SW480 (cell line): ENCODE measurements at places on chromosomes 3 and 15.

DNA sequence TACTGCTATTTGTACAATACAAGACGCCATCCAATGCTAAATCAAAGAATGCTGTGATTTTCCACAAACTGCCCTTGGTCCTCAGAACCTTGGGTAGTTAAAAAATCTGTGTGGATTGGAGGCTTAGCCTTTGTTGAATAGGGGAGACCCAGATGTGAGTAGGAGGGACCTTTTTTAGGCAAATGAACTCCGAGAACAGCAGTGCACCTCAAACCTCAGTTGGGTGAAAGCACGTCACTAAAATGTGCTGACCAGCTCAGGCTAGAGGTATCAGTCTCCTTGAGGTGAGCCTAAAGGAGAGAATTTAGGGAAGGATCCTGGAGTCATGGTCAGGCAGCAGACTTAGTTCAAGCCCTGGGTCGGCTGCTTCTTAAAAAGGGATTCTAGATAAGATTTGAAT lies 200.7 kb downstream of the SOX2 start:
- no peak for DNase-seq

DNA sequence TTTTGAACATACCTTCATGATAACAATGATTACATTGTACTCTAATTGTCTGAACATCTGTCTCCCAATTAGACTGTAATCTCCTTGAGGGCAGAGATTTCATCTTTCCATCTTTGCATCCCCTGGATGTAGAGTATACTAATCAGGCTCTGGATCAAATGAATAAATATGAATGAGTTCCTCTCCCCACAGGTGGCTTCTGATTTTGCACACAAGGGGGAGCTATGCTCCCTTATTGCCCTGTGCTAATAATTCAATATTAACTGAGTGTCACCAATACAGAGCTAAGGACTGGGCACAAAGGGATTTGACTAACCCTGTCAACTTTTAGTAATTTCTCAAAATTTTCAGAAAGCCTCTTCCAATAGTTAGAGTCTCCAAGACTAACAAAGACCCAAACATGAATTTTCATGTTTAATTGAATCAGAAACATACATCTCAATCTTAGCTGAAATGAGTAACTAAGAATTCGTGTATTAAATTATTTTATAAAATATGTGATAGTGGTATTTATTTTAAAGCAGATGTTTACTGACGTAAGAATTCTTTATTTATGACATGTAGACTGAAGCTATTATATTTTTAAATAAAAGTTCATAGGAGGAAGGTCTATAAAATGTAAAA lies 3.0 kb downstream of the DUOXA1 start:
- DNase-seq, result peak; percentile 26

- DNase-seq, result no peak
Observed at GRCh38 chr3:141407047-141407446, 38.7 kb downstream of the ZBTB38 start.

DNA sequence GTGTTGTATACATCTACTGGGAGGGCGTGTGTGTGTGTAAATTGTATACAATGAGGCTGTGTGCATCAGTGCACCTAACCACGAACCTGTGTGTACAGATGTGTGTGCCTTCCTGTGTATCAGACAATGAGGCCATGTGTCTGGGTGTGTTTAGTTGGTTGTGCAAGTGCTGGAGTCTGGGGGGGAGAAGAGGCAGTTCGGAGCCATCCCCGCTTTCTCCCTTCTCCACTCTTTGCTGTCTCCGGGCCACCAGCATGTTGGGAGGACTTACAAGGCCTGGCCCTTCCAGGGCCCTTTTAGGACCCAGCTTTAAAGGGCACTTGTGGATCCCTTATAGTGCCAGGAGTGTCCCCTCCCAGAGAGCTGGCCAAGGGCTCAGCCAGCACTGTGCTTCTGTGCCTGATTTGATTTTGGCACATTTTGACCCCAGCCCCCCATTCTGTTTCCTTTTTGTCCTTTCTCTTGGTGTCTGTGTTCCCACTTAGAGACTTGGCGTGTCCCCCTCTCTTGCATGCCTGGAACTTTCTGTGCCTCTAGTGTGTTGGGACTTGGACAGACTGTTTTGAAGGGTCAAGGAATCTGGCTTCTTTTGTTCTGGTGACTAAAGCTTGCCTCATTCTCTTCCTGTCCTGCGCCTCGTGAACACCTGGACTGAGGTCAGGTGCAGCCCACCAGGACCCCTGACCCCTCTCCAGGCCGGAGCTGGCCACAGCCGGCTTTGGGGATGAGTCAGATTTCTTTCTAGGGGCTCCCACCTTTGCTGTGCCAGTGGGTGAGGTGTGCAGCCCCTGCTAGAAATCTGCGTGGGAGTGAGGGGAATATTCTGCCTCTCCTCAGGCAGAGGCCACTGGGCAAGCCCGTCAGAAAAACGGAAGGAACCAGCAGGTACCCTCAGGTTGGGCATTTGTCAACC lies 1.5 kb downstream of the CTDSPL start:
- DNase-seq, result peak; percentile 70

DNA sequence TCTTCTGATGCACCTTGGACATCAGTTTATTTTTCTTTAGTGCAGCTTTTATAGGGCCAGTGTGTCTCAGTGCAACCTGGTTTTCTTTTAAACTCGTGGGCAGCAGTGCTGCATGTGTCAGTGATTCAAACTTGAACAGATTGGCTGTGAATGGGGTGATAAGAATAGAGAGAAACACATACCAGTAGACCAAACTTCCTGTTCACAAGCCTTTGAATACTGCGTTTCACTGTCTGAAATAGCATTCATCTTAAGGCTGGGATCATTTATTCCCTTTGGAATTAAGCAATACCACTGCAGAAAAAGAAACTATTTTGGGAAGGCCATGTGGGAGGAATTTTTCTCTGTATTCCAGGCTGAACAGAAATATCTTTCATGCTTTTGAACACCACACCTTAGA lies 51.7 kb downstream of the PHLDB2 start:
- peak; percentile 25 for DNase-seq

DNA sequence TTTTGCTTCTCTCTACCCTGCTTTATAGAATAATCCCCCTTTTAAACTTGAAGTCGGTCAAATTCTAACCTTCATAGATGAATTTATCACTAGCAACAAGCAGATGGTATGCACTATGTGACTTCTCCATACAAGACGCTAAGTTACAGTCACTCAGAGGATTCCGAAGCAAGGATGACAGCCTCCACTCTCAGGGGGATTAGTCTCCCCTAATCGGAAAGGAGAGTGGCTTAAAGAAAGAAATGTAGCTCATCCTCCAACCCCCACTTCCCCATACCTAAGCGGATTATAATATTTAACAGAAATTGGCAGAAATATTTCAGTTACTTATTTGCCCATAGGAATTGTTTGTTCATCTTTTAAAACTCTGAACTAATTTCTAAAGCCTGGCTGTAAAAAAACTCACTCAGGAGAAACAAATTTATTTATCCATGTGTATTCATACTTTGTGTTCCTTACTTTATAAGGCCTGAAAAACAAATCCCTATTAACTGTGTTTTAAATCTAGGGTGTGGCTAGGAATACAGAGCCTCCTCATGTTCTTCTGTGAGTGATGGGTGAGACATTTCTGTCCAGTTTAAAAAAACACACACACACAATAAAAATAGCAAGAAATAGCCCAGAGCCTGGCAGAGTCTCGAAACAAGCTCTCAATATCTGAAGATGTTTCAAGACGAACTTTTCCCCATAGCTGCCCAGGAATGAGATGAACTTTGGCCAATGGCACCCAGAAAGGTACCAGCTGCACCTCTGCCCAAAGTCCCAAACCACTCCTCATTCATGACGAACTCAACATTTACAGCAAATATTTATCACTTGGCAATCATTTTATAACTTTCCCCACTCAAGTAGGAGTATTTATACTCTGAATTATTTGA lies 18.7 kb downstream of the SIAH2 start:
- no peak for DNase-seq

DNA sequence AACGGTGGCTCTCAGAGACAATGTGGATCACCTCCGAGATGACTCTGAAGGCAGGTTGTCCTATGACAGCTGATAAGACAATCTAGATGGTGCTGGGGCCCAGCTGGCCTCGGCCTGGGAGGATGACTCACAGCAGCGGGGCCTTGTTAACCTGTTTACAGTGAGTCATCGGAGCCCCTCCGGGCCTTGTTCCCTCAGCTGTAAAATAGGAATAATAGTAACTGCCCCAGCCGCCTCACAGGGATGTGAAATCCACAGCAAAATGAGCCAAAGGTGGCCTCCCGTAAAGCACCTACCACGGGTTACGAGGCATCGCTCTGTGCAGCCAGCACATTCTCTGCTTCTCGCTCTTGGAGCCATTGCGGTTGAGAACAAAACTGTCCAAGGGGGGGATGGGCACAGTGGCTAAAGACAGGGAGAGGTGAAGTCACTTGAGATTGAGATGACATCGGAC lies 88.6 kb upstream of the RASGRF1 start:
- DNase-seq, result peak; percentile 86

- DNase-seq, result no peak
Observed at GRCh38 chr3:33034601-33035000, 62.3 kb downstream of the GLB1 start.

GRCh38 chr15:88509321-88509720 lies 37.2 kb downstream of the DET1 start:
- DNase-seq, result no peak

DNA sequence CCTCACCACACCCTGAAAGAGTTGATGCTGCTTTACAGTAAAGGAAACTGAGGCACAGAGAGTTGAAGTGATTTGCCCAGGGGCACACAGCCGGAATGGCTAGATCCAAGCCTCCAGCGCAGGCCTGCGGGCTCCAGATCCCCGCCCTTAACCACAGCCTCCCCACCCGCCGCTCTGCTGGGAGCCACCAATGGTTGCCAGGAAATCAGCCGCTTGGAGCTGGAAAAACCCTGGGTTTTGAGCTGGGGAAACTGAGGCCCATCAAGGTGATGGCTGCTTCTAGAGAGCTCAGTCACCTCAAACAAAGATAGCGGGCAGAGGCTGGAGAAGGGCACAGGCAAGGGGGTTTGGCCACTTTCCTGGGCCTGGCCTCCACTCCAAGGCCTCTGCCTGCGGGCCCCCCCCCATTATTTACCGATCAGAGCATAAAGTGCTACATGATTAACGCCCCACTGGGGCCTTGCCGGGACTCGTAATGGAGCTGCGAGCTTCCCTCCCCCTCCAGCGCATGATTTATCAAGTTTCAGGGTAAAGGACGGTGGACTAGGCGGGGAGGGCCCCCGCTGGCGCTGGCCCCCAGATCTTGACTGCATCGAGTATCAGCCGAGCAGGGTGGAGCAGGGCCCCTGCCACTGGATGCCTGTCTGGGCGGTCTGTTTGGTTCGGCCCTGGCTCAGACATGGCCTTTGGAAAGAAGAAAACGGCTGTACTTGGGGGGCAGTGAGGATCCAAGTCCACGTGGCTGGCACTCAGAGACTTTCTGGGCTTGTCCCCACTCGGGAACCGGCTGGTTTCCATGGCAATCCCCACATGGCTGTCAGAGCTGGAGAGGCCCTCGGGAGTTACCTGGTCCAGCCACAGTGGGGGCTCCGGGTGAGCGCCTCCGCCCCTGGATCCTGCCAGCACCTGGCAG lies 9.1 kb downstream of the PLXND1 start:
- peak; percentile 51 for DNase-seq

- no peak for DNase-seq
Observed at GRCh38 chr15:77312523-77312922, 107.4 kb downstream of the PEAK1 start.

DNA sequence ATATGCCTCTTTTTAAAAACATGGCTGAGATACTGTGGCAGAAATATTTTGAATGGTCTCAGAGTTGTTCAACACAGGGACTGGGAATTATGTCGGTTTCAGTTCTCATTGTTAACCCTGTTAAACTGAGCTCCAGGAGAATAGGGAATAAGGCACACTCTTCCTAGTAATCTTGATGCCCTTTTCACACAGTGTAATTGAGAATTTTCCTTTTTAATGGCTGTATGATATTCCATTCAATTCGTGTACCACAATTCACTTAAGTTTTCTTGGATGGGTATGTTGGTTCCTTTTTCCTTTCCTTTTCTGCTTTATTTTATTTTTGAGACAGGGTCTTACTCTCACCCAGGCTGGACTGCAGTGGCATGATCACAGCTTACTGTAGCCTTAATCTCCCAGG lies 33.7 kb upstream of the BCL2L10 start:
- no peak for DNase-seq

- DNase-seq, result peak; percentile 69
Observed at GRCh38 chr15:70792171-70792573, 28.8 kb upstream of the UACA start.

DNA sequence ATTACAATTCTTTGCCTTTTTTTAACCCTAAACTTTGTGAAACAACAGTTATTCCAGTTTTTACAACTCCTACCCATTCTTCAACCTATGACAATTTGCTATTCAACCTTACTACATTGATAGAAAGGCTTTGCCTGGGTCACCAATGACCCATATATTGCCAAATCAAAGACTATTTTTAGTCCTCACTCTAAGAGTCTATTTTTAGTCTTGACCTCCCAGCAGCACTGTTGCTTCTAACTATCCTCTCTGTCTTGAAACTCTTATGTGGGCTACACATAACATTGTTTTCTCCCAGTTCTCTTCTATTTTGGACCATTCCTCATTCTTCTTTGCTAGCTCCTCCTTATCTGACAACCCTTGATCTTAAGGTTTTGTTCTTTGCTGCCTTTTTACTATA lies 71.4 kb downstream of the C3orf80 start:
- no peak for DNase-seq

GRCh38 chr15:33526532-33526931 lies 215.8 kb downstream of the RYR3 start:
- peak; percentile 13 for DNase-seq

DNA sequence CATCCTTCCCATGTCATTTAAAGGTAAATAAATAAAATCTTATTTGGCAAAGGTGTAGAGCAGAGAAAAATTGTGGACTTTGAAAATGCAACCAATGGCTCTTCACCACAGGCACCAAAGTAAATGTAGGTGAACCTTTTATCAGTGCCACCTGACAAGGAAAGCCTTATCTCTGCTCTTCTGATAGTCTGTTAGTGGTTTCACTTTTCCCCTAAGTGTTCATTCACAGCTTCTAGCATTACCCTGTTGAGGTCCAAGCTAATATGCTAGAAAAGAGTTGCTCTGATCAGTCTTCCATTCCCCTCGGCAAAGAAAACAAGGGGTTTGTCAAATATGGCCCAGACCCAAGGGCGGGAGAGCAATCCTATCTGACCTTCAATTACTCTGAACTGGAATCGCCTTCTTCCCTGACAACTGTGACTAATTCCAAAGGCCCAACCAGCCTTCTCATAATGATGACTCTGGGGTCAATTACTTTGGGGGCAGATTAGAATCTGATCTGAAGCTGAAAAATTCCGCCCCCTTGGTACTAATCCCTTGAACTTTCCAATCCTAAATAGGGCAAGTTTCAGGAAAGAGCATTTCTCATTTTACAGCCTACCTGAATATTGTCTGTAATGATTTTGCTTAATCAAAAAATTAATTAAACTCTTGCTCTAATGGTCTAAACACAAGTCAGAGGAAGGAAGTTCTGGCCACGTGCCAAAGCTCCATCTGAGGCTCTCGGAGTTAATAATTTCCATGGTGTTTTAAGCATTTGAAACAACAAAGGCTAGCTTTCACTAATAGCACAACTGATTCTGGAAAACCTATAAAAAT lies 52.4 kb downstream of the SETMAR start:
- DNase-seq, result no peak
